ENCODE measurements at places on chromosomes 1 and 21.

DNA sequence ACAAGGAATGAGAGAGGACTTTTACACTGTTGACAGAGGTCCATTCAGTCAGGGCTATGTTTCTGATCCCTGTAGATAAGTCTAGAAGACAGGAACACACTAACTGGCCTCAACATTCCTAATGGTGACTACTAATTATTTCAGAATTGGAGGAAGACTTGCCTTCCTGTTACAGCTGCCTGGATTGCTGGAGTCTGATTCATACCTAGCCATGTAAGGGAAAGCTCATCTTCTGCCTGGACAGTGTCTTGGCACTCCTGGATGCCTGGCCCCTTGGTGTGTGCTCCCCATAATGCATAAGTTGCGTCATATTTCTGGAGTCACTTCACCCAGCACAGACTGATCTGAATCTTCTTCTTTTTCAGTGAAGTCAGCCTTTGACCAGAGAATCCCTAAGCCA is 326.0 kb upstream of the RUNX1 start:
- DNase-seq = no peak

- DNase-seq = no peak
Measured at GRCh38 chr1:40884055-40884795, 22.1 kb upstream of the CITED4 start.

DNA sequence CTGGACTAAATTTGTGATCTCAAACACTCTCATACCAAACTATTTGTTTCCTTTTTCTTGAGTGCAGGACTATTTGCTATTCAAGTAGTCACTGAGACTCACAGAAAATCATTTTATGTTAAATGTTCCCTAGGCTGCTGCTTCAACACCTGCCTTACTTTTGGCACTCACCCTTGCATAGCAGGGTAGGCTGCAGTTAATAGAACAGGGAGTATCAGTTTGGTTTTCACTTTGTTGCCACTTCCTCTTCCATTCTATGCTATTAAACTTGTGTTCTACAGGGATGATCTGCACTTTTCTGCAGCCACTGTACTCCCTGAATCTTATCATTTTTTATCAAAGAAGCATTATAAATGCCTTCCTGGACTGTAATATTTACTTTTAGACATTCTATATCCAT is 148.7 kb upstream of the PRMT6 start:
- DNase-seq = no peak

- DNase-seq = no peak
Measured at GRCh38 chr1:243469497-243469896, 213.7 kb downstream of the SDCCAG8 start.

- DNase-seq = no peak
Measured at GRCh38 chr1:113073479-113073950, 517 bp downstream of the LRIG2 start.

- DNase-seq = no peak
Measured at GRCh38 chr1:56780826-56781225, 38.4 kb downstream of the FYB2 start.

DNA sequence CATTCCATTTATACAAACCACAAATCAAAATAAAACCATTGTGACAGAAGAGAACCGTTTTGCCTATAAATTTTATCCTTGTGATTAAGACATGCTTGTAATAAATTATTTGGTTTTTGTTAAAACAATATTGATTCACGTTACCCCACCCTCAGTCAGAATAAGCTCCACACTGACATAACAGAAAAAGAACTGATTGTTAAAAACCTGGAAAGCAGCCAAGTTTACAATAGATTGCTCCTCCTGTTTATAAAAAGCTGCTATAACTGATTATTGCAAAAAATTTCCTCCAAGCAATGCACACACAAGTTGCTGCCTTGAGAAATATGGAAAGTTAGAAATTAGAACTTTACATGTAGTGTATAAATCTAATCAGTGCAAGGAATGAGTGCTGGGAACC is 263.5 kb downstream of the SETD4 start:
- no peak for DNase-seq

- no peak for DNase-seq
Measured at GRCh38 chr21:29117372-29117955, 13.0 kb upstream of the MAP3K7CL start.

DNA sequence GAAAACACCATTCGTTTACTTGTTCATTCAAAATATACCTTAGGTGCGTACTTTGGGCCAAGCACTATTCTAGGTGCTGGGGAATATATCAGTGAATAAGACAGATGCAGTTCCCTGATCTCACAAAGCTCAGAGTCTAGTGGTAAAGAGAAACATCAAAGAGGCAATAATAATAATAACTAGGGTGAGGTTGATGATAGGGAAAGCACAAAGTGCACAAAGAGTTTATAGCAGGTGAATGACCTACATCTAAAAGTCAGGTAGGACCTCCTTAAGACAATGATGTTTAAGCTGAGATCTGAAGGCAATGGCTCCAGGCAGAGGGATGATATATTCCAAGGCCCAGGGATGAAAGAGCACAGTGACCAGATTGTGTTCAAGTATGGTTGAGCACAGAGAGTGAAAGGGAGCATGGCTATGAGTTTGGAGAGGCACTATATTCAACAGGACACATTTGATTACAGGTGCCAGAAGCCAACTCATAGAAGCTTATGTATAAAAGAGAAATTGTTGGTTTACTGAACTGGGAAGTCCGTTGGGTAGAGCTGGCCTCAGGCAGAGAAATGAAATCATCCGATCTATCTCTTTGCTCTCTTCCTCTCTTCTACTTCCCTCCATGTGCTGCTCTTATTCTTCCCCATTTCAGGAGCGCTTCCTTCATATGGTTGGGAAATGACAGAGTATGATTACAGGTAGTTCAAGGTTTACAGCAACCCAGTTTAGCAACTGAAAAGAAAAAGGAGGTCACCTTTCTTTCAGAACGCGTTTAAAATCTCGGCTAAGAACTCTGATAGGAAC is 23.0 kb upstream of the CCT8 start:
- DNase-seq = no peak

GRCh38 chr1:38613996-38614395 is 245.6 kb downstream of the RRAGC start:
- no peak for DNase-seq

DNA sequence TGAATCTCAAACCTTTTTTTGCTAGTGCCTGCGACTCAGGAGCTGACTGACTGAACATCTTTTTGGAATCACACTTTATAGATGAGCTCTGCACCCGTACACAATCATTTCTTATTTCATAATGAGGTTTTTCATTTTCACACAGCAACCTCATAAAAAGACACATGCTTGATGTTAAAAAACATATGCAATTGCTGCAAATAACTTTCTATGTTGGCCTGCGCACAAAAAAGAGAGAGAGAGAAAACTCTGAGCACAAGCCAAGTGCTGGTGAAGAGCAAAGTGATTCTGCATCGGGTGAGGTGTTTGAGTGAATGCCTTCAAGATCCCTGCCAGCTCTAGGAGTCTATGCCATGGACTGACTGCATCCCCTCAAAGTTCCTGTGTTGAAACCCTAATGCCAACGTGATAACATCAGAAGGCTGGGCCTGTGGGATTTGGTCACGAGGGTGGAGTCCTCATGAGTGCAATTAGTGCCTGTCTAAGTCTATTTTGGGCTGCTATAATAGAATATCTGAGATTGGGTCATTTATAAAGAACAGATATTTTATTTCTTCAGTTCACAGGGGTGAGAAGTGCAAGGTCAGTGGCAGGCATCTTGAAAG is 36.6 kb downstream of the C1orf87 start:
- DNase-seq = no peak

- DNase-seq = no peak
Measured at GRCh38 chr1:228219962-228220780, 12.3 kb downstream of the OBSCN start.

DNA sequence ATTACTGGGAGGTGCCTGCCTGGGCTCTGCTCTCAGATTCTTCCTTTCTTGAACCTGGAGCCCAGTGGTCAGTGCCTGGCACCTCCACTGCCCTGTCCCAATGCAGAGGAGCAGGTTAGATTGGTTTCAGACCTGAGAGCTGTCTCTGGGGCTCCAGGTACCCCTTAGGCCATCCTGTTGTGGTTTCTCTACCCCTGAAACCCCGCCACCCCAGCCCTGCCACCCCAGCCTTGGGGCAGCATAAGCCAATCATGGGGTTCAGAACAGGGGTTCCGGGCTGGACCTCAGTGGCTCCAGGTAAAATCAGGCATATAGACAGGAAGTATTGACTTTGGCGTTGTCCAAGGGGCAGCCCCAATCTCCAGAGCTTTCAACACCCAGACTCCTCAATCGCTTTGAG is 3.2 kb upstream of the SLC6A9 start:
- DNase-seq = no peak

GRCh38 chr1:45669379-45669778 is 17.0 kb downstream of the GPBP1L1 start:
- DNase-seq = no peak

DNA sequence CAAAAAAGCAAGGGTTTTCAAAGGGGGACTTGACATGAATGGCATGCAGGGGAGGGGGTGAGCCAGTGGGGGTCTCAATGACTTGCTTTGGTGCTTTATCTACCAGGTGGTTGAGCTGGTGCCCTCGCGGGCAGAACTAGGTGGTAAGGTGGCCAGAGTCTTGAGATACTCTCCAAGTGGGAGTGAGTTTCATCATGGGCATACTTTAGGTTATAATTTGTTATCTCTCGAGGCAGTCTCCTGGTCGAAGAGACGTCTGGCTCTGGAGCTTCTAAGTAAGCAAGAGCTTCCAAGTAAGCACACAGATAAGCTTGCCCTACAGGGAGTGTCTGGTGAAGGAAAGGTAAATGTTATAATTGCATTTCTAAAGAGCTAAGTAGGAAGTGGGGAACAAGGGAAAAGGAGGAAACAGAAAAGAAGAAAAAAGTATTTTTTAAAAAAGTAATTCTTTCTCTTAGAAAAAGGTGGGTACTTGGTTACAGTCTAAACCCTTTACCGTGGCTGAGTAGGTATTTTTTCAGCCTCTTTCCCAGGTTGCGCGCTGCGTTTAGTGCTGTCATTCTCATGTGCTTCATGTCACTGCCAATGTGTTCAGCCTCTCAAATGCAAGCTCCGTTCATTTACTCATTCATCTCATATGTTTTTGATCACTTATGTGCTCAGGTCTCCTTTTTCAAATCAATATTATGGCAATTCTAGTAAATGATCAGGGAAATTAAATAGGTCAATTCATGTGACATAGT is 31.6 kb upstream of the DNAJC6 start:
- no peak for DNase-seq

DNA sequence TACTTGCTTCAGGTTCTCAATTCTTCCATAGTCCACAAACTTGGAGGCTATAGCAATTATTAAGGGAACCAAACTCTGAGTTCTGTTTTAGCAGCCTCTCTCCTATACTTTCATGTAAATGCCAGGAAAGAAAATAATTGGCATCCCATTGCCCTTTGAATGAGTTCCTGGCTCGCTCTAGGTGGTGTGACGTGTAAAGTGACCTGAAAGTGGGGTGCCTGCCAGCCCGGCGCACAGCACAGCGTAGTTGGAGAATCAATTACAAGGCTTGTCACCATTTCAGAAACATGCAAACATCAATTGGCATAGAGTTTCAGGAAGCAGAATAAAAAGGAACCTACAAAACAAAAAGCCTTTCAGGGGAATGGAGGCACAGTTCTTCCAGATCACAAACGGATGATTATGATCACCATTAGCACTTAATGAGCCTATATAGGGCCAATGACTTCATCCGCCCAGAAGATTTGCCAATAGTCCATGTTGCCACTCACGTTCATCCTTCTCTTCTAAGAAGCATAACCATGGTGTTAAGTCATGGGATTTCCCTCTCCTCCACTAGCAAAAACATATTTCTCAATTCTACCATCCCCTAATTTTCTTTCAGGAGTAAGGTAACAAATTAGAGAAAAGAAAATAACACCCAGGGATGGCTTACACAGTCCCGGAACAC is 354.6 kb upstream of the ADGRL2 start:
- no peak for DNase-seq

- DNase-seq = no peak
Measured at GRCh38 chr1:172473302-172473701, 29.4 kb upstream of the PIGC start.

DNA sequence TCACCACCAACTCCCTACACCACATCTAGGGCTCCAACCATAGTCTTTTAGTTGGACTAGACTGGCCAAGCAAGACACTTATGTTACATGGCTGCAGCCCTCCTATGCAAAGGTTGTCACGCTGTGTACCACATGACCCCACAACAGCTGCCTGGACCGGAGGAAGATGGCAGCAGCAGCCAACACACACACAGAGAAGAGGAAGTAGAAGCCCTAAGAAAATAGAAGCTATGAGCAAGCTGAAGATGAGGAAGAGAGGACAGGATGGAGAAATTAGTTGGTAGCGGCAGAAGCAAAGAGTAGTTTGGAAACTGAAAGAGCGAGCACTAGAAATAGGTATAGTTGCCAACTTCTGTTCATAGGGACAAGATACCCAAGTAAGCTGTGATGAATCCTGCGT is 60.8 kb upstream of the RALGPS2 start:
- DNase-seq = no peak

DNA sequence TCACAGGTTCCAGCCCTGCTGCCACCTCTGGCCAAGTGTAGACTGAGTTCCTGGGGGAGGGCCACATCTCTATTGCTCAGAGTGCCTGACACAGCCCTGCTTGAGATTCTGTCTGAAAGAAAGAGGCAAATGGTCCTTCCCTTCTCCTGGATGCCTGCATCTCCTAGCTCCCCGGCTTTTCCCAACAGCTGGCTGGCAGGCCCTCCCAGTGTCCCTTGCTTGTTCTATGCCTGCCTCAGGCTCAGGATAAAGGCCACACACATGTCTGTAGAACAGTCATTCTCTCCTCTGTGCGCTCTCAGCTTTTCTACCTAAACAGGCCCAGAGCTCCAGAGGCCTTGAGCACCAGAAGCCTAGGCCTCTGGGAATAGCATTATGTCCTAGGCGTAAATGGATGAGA is 343.4 kb upstream of the USP24 start:
- DNase-seq = no peak

DNA sequence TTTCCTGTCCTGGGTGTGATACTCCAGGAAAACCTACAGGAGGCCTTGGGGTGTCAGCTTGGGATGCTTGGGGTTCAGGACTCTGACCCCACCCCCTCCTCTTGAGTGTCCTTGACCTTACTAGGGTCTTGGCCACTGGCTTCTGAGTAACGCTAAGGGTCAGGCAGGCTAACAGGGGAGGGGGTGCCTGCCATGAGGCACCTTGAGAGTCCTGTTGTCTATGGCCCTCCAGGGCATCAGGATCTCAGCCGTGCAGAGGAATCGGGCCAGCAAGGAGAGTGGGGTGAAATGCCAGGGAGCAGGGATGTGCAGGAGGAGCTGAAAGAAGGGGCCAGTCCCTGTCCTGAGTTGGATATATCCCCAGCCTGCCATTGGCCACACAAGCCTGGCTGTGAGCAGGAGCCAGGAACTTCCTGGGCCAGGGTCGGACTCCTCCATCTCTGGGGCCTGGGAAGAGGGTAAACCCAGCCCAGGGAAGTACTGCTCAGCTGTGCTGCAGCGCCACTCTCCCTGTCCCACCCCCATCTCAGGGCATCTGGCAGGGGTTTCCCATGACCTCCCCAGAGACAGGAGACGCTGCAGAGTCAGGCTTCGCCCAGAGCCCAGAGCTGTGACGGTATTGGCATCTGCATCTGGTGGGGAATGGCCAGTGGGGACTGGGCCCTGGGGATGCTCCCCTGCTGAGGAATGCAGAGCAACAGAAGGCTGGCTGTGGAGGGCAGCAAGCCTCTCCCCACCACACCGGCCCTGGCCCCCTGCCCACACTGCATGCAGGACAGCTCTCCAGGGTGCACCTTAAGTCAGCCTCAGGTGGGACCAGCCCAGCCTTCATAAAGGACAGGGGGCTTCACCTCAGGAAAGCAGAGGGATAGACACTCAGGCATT is 6.3 kb downstream of the KIF21B start:
- DNase-seq = no peak
